ENCODE measurements at places on chromosomes 12 and 14.

- DNase-seq: no peak
These were observed 90.4 kb upstream of the SFSWAP start for GRCh38 chr12:131620520-131620919.

GRCh38 chr12:9118158-9118557 is 2.4 kb upstream of the A2M start:
- DNase-seq: no peak

GRCh38 chr14:104230946-104231345 is 92.6 kb downstream of the KIF26A start:
- DNase-seq: no peak

DNA sequence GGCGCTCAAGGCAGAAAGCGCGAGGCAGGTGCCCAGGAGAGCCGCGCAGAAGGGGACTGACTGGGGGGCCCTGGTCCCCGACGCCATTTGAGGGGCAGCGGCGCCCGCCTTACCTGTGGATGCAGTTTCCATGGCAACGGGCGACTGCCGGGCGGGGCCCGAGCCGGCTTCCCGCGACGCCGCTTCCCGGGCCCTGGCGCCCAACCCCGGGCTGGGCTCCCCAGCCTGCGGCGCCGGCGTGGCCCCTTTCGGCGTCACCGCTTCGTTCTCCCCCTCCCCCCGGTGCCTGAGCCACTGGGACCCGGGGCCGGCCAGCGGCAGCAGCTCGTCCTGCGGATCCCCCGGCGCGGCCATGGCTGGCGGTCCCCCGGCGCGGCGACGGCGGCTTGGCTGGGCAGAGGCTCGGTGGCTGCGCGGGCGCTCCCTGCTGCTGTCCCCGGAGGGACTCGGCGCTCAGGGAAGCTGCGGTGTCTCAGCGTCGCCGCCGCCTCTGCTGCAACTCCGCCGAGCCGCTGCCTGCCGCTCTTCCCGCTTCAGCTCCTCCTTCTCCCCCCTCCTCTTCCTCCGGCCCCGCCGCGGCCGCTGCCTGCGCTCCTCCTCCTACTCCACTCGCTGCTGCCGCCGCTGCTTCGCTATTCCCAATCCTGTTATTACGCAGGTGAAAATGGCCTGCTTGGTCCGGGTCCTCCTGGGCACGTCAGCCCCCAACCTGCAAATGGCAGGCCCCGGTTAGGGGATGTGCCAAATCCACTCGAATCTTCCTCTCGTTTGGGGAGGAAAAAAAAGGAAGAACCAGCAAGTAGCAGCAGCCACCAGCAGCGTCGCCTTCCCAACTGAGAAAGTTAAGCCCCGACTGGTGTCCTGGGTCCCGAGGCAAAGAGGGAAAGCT is at the start of gene RTN1:
Gene RTN1, minus strand, starts transcription at position 500 of the 889 bp plus-strand sequence. Its CDS starts 146 bp downstream, at position 354.
- no peak for DNase-seq

DNA sequence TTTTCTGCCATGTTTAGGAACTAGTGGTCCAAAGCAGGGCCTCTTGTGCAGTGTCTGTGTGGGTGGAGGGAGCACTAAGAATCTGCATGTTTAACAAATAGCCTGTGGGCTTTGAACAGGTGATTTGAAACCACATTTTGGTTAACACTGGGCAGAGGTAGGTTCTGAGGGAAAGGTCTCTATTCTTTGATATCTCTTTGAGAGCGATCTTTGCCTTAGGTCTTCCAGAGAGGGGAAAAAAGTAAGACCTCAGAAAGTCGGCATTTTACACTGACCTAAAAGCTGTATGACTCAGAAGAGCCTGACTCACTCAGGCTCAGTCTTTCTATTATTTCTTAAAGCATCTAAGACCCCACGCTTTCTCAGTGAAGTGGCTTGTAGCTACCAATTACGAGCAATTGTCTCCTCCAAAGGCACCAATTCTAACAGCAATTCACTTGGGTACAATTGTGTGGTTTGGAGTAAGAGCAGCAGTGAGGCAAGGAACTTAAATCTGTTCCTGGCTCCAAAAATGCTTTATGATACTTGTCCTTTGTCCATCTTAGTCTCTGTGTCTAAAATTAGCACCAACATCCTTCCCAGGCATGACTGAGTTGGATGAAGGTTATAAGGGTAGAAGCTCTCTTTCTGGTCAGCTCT is 8.8 kb downstream of the EIF2B2 start:
- no peak for DNase-seq

GRCh38 chr12:41336041-41336549 is 148.0 kb downstream of the PDZRN4 start:
- DNase-seq: no peak

DNA sequence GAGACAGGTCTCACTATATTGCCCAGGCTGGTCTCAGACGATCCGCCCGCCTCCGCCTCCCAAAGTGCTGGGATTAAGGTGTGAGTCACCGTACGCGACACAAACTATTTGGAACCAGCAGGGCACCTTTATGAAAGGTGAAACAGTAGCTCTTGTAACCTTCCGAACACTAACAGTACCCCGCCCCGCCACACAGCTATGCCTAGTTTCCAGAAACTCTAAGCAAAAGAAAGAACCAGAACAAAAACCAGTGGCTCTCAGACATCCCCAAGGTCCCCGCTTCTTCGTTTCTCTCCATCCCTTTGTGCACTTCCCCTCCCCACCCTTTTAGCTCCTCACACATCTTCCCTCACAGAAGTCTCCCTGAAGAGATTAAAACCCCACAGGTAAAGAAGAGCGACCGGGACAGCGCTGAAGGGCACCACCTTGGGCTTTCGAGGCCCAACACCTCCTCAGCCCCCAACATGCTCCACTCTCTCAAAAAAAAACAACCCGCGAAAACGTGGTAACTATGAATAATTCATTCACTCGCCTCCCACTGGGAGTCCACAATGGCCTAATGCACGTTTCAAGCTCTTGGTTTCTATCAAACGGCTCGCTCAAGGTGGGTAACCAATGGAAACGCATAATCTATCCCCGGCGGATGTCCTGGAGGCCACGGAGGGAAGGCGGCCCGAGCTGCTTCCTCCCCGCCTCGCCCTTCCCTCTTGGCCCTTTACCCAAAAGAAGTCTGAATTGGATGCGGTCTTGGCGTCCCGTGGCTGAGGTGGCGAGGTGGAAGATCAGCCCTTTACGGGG is 877 bp downstream of the BAG5 start:
- peak; percentile 26 for DNase-seq

- DNase-seq: no peak
These were observed 192.9 kb downstream of the NUAK1 start for GRCh38 chr12:105945880-105946279.

- DNase-seq: no peak
These were observed 15.1 kb upstream of the CISTR start for GRCh38 chr12:53766881-53767280.

DNA sequence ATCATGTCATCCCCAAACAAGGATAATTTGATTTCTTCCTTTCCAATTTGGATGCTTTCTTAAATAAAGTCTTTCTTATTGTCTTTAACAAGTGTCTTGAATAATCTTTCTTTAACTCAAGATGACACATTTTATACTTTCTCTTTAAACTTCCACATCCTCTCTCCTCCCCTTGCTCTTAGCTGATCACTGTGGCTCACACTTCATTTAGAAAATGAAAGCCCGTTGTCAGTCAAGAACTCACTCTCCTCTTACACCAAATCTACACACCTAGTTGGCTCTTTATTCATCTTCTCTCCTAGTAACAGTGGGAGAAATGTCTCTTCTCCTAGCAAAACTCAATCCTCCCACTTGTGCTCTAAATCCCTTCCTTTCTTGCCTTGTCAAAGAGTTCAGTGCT is 10.4 kb upstream of the RMST start:
- no peak for DNase-seq

- no peak for DNase-seq
These were observed 376.3 kb downstream of the FUT8 start for GRCh38 chr14:65788876-65789275.

DNA sequence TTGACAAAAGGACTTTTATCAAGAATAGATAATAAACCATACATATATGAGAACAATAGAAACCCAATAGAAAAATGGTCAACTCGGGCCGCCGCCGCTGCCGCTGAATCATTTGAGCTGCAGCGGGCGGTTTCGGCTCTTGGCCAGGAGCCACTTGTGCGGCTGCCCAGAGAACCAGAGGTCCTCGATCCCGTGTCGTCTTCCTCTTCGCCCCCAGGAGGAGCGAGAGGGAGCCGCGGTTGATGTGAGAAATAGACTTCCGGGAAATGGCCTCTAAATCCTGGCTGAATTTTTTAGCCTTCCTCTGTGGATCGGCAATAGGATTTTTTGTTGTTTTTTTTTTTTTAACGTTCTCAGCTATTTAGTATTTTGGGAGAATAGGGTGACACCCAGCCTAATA is 44.8 kb downstream of the CPSF6 start:
- DNase-seq: no peak

DNA sequence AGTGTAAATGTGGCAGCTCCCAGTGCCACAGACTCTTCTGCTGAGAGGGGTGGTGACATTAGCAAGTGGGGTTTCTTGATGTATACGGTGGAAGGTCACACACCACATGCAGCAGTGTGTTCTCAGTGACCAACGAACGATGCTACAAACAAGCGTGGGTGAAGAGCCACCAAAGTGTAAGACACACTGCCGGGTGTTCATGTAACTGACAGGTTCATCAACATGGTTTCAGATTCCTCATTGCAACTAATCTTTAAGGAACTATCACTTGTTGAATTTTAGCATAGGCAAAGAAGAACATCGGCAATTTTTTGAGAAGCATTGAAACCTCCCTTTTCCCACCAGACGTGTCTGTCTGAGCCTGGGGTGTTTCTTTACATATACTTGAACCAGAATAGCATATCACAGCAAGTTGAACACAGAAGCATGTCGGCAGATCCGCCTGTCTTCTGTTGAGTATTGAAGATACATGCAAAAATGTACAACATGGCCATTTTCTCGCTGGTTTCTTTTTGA is 58.8 kb downstream of the PPP2R5C start:
- no peak for DNase-seq

DNA sequence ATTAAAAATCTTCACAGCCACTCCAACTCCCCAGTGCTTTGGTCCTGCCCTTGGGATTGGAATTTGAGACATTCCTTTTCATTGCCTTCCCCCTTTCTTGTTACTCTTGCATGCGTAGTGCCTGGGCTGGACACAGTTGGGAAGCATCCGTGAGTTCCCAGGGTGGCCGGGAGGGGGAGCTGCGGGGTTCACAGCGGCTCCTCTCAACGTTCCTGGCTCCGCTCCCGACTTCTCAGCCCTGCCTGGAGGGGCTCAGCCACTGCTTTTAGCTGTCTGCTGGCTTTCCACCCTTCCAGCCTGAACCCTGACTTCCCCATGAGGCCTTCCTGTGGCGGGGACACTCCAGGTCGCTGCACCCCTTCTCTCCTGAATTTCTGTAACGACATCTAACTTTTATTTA is 3.2 kb downstream of the TEX52 start:
- no peak for DNase-seq

- no peak for DNase-seq
These were observed 47.4 kb upstream of the SRSF5 start for GRCh38 chr14:69719501-69719951.

DNA sequence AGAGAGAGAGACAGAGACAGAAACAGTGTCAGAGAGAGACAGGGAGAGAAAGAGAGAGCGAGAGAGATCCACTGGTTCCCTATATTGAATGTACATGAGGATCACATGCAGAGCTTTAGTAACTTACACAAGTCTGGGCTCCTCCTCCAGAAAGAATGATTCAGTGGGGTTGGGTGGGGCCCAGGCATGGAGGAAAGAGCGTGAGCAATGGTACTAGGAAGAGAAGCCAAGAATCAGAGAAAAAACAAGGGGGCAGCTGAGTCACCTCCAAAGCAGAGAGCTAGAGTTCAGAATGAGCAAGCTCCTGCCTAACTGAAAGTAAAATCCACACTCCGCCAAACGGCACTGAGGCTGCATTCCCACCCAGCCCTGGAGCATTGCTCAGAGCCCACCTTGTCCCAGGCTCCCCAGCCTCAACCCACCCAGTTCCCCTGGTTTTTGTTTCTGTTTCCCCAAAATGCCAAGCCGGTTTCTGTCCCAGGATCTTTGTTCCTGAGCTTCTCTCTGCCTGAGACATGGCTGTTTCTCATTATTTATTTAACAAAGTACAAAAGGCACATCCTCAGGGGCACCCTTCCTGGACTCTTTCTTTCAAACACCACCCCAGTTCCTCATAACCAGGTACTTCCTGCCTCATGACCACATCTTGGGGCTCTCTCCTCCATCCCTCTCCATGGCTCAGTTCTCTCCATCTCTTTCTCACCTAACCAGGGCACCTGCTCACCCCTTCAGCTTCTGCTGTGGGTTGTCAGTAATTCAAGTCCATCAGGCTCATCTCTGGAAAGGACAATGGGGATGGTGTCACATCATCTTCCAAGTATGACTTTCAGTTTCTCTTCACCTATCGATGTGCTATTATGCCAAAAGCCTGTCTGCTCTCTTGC is 670.3 kb upstream of the TBX3 start:
- no peak for DNase-seq

DNA sequence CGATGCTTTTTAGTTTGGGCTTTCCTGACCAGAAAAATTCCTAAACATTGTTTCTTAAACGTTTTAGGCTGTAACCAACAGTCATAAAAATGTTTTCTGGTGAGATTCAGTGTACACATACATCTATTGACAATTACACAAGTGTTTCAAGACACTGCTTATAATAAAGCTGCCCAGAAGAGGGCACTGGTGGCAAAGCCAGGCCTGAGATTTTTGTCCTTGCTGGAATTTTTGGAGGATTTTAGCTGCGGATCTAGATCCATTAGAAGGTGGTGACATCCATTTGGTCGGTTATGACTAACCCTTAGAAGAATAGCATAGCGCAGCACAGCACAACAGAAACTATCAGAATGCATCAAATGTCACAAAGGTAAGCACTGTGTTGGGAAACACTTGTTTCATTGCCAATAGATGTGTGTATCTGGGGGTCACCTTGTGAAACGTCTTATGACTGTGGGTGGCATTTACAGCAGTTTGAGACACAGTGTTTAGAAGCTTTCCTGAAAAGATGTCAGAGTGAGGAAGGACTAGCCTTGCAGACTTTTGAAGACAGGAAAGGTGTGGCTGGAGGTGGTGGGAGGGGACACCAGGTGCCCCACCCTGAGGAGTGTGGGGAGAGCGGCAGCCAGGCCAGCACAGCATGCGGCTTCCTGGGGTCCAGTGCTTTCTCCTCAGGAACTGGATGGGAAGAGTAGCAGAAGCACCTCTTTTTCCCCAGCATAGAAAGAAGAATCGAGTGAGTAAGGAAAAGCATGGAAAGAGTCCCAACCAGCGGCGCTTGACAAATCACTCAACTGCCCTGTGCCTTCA is 54.7 kb upstream of the FKBP4 start:
- DNase-seq: no peak

DNA sequence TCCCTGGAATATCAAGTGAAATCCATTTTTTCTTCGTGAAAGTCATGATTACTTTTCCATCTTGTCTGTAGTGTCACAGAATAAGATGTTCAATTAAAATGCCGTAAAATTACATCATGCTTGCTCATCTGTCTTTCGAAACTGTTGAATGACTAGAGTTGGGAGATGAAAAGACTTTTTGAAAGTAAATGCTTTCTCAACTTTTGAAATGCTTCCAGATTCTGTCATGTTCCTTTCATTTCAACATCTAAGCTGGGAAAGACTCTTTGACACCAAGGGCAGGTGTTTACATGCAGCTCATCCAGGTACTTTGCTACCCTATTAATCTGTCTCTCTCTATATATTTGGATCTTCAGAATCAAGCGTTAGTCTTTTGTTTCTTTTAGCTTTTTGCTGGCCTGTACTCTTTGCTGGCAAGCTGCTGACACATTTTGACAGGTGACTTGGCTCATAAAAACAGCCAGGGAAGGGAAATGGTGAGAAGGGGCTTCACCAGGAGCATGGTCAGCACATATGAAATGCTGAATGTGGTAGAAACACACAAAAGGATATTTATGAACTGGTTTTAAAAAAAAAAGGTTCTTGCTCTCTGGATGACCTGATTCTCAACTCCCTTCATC is 77.0 kb upstream of the METAP2 start:
- DNase-seq: no peak

- no peak for DNase-seq
These were observed 34.6 kb downstream of the CCDC60 start for GRCh38 chr12:119369161-119369560.
